H7 (cell line): ENCODE measurements at places on chromosomes 3 and 15.
A peak's percentile ranks its signal among the peaks of the same experiment; 100 is the strongest.

DNA sequence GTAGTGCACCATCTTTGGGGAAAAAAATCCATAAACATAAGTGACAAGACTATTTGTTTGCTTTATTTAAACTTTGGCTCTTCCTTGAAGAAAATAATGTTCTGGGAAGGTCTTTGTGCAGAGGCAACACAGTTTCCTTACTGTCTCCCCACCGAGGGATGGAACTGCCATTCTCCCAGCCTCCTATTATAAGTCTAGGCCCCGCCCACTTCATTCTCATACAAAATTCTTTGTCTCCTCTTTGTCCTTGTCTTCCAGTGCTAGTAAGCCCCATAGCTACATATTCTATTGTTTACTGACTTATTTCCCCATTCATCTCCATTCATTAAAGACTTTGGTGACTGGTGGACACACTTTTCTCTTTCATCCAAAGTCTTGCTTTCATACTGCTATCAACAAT is 316.5 kb upstream of the ROBO2 start:
- no peak for DNase-seq

DNA sequence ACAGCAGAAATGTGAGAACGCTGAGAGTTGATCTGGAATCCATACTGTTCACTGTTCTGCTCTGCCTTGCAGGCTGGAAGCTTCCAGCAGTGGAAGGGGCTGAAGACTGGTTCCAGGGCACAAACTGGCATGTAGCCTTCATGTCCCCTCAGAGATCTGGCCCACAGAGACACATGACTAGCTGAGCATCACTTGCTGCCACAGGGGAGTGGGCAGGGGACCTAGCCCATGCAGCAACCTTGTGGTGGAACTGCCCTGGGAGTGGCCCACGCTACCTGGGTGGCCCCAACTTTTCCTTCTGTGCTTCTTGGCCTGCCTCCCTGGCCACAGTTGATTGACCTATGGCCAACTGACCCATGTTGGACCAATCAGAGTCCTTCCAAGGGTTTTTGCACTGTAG is 98.1 kb downstream of the TPRA1 start:
- no peak for DNase-seq

DNA sequence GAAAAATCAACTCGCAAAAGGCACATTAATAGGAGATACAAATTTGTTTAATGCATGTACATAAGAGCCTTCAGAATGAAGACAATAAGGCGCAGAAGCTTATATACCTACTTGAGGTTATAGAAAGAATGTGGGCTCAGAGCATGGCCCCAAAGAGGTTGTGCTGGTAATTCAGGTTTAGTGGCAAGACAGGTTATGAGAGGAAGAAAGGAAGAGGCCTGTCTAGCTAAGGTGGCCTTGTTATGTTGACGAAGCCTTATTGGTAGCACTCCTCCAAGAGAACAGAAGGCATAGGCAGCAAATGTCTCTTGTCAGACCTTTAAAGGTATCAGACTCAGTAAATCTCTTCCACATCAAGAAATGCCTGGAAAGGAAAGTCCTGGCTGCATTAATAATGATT is 290.8 kb downstream of the MCTP2 start:
- DNase-seq: no peak

DNA sequence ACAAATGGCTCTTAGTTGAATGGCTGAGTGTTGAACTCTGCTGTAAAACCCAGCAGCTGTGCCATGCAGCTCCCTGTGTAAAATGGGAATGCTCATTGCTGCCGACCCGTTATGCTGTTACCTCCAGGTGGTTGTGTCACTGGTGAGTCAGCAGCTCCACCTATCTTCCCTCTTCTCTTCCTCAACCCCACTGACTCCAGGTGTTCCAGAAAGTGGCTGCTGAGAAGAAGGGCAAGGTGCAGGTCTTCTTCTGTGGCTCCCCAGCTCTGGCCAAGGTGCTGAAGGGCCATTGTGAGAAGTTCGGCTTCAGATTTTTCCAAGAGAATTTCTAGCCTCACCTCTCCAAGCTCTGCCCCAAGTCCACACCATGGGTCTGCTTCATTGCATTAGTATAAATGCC is 41.9 kb downstream of the NOX5 start:
- DNase-seq: no peak

GRCh38 chr3:68667346-68667745 is 265.0 kb downstream of the TAFA4 start:
- no peak for DNase-seq

DNA sequence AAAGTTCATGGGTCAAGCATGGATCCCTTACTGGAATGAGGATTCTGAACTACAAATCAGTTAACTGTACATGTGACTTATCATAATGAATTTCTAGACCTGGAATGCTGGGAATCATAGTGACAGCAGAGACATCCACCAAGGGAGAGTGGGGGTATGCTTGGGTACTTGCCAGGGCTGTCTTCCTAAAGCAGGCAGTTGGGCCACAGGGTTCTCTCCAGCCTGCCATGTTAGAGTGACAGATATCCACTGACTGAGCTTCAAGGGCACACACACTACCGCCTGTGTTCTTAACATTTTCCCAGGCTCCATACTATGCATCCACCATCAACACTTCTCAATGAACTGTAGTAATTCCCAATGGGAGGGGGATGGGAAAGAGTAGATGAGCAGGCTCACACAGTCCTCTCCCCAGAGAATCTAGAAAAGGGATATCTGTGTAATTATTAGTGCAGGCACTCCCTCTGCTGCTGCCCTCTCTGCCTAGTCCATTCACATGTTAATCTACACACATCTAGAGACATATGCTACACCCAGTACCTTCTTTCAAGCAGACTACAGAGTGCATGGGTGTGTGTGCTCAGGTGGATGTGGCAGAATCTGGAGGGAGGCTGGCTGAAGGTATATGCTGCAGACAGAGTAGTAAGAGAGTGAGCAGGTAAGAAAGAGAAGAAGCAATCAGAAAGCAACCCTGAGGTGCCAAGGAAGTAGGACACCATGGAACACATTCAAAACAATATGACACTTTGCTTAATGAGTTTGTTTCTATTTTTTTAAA is 3.7 kb downstream of the FSTL1 start:
- DNase-seq: no peak

GRCh38 chr3:52838561-52839267 is 3.9 kb upstream of the MUSTN1 start:
- no peak for DNase-seq

- no peak for DNase-seq
These were observed 13.8 kb downstream of the AVEN start for GRCh38 chr15:34025252-34025651.

- DNase-seq: no peak
These were observed 12.1 kb upstream of the SIAH2 start for GRCh38 chr3:150775001-150775599.

- no peak for DNase-seq
These were observed 3.8 kb downstream of the TCTA start for GRCh38 chr3:49415931-49416601.

DNA sequence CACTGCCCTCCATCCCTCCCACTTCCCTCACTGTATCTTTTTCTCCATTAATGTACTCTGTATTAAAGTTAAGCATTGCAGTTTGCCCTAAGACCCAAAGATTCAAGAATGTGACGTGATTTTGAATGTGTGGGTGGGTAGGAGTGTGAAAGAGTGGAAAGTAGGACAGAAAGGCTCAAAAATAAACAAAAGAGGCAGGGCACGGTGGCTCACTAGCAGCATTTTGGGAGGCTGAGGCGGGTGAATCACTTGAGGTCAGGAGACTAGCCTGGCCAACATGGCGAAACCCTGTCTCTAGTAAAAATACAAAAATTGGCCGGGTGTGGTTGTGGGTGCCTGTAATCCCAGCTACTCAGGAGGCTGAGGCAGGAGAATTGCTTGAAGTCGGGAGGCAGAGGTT is 18.4 kb downstream of the TFRC start:
- no peak for DNase-seq

GRCh38 chr3:9411302-9411701 is 13.9 kb downstream of the SETD5 start:
- no peak for DNase-seq

DNA sequence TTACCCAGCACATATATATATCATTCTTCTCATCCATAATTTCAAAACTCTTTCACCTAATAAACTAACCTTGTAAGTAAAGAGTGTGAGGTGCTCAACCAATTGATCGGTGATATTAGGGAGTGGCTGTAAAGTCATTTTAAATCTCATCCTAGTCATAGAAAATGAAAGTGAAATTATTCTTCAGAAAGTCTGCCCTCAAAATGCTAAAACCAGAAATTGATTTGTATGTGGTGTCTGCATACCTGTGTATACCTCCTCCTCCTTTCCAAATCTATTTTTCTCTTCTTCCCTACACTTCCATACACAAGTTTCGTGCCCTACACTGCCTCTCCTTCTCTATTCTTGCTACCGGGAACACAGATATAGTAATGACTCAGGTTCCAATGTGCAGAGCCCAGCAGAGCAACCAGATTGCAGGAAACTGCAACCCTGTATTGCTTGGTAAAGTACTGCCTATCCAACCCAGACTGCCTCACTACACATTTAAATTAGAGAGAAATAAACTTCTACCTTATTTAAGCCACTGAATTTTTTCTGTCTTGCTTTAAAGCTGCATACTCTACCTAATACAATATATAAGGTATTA is 7.4 kb upstream of the TBC1D5 start:
- no peak for DNase-seq

- peak; percentile 21 for DNase-seq
These were observed 15.9 kb downstream of the PLA2G4F start for GRCh38 chr15:42140383-42141070.
